ENCODE measurements at places on chromosomes 2 and 18.

DNA sequence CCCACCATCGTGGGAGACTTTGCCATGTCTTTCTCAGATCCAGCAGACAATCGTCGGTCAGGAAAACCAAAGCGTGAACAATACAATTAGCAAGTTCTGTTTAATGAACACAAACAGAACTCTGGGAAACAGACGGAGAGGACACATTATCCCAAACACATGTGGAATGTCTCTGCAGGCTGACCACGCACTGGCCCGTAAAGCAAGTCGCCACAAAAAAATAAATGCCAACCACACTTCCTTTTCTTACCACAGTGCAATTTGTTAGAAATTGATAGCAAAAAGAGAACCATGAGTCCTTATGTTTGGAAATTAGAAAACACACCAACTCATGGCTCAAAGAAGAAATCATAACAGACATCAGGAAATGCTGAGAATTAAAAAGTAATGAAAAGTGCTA lies 210.9 kb downstream of the TWIST2 start:
- no peak for DNase-seq

GRCh38 chr2:18848646-18849045 lies 259.3 kb upstream of the NT5C1B start:
- DNase-seq, result no peak

GRCh38 chr2:3001615-3002560 lies 375.7 kb downstream of the EIPR1 start:
- DNase-seq, result no peak

GRCh38 chr2:237604960-237605359 lies 14.4 kb upstream of the RAB17 start:
- no peak for DNase-seq

DNA sequence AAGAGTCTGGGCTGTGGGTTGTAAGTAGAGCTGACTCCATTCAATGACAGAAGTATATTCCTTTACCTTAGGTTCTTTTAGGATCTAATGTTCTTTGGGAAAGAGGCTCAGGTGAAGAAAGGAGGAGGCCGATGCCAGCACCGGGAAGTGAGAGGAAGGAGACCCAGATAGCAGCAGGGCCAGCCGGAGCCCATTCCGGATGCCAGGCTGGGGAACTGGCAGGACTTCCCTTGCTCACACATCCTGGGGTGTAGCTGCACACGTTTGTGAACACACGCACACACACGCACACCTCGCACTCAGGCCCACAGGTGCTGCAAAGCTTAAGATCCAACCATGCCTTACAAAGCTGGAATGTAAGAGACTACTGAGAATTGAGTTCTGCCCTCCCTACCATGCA lies 95.8 kb upstream of the SMAD2 start:
- no peak for DNase-seq

DNA sequence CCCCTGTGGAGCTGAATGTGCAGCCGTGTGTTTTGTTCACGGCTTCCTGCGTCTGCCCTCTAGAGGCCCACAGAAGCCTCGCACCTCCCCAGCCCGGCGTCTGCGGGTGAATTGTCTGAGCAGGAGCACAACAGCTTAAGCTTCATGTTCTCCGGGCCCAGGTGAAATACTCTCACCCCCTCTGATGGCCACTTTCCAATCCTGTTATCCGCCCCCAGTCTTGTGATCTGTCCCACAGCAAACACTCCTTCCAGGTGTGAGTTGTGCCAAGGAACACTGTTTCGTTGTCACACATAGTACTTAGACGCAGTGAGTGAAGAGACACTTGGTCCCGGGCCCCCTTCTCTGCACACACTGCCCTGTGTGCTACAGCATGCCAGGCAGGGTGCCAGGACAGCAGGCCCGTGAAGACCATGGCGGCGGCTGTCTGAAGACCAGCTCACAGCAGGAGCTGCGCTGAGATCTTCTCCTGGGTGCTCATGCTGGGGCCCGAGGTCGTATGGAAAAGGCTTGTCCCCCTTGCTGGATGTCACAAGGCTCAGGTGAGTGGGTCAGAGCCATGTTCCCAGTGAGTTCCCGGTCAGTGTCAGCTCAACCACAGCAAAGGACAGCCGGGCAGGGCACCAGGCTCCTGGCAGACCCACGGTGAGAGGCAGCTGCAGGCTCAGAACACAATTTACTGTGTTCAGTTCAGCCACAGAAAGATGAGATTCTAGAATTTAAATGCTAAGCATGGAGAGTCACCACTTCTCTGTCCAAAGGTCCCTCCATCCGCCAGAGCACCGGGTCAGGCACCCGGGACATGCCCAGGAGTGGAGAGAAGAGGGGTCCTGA lies 6.8 kb upstream of the PXDN start:
- DNase-seq, result peak; percentile 87

DNA sequence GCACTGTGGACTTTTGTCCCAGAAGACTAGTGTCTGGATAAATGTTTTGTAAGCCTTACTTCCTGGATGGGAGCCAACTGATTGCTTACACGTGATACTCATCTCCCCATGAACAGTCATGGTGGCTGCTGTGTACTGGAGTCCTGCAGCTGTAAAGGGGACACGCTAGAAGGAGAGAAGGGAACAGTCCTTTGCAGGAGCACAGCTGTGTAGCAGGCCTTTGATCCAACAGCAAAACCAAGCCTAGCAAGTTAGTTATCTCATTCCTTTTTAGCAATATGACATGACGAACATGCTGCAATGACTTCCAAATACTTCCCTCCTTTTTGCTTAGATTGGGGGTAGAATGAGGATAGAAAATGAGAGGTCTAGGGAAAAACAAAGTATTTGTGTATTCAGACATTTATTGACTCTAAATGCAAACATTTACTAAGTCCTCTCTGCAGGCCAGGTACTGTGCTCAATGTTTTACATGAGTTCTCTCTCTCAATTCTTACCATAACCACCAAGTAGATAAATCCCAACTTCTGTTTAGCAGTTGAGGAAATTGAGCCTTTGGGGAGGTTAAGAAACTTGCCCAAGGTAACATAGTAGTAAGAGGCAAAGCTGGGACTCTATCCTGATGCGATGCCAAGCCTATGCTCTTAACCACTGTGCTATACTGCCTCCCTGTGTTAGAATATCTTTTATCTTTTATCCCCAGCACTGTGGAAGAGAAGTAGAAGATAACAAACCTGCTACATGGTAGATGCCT lies 55.4 kb upstream of the CD28 start:
- DNase-seq, result peak; percentile 75

DNA sequence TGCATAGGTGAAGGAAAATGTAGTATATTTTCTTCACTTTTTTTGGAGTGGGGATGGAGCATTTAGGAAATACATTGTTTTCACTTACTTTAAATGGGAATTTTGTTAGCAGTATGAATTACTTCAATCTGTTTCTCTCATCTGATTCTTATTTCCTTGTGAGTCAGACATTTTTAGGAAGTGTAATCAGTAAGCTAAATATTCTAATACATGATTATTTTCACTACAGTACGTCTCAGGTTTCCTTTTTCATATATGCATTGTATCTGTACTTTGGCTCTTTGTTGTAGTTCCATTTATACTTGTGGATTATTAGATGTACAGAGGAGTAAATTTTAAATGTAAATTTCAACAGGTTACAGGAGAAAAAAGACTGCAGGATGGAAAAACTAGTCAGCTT lies 27.9 kb downstream of the GPD2 start:
- DNase-seq, result no peak

DNA sequence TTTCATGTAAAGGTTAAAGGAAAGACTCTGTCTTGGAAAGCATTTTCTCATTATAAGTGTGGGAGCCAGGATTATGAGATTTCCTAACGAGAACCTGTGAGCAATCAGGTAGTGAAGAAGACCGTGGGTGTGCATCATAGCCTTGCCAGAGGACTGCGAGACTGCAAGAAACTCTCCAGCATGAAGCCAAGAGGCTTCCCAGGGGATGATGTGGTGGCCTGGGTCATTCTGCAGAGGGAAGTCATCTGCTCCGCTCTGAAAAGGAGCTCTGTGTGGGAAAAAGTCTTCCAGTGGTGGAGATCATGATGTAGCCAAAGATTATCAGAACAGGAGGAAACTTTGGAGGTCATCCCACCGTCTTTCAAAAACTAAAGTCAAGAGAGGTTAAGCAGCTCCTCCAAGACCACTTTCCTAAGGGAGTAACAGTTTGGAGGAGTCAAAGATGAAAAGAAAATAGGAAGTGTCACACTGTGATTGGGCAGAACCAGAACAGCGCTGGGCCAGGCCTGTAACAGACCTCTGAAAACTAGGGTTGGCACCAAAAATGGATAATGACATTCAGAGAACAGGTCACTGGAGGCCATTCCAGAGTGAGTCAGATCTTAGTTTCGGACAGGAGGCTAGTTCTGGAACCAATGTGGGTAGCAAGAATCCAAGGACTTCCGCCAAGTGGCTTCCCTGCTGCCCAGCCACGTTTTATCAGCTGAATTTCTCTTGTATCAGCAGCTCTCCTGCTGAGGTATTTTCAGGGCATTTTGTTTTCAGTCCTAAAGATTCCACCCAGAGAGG lies 113.0 kb downstream of the LRATD1 start:
- peak; percentile 73 for DNase-seq

- DNase-seq, result no peak
Measured at GRCh38 chr18:533995-534601, 33.6 kb upstream of the COLEC12 start.

GRCh38 chr2:179936654-179937053 lies 70.4 kb downstream of the CWC22 start:
- no peak for DNase-seq

GRCh38 chr2:50614056-50614455 lies 417.9 kb downstream of the NRXN1 start:
- DNase-seq, result peak; percentile 5

DNA sequence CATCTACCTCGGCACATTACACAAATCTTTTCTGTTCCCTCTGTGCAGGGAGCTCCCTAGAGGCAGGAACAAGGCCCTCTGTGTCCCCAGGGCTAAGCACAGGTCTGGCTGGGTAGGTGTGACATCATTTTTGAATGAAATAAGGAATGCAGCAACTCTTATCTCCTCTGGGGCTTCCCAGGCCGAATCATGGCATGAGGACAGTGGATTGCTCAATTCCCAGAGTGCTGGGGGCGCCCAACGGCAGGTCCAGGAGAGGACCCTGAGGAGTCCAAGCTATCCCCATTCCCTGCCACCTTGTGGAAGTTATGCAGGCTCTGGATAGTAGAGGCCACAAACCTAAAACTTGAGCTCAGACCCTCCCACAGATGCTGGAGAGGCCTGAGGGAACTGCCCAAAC lies 158.0 kb upstream of the RAB6C start:
- DNase-seq, result no peak

- DNase-seq, result no peak
Measured at GRCh38 chr2:176146101-176146500, 5.2 kb upstream of the HOXD4 start.

GRCh38 chr18:31192086-31192776 lies 29.6 kb upstream of the DSC1 start:
- no peak for DNase-seq

GRCh38 chr18:677145-677544 lies 19.7 kb downstream of the TYMS start:
- DNase-seq, result no peak

DNA sequence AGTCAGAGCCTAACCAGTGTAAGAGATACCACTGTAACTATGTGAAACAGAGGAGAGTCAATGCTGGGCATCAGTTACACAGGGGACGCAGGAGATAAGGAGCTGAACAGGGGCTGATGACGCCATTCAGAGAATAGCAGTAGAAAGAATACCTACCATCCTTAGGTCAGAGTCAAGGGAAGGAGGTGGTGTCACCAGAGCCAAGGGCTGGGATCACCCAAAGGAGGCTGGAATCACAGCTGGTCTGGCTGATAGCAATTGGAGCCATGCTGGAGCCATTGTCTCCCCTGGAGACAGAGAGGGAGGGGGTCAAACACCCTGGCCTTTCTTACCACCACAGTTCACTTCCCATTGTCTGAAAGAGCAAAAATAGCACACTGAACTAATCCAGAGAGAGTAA lies 37.3 kb upstream of the C18orf32 start:
- DNase-seq, result no peak
